NCI-H2107 (cell line): ENCODE measurements at places on chromosomes 2 and 18.

DNA sequence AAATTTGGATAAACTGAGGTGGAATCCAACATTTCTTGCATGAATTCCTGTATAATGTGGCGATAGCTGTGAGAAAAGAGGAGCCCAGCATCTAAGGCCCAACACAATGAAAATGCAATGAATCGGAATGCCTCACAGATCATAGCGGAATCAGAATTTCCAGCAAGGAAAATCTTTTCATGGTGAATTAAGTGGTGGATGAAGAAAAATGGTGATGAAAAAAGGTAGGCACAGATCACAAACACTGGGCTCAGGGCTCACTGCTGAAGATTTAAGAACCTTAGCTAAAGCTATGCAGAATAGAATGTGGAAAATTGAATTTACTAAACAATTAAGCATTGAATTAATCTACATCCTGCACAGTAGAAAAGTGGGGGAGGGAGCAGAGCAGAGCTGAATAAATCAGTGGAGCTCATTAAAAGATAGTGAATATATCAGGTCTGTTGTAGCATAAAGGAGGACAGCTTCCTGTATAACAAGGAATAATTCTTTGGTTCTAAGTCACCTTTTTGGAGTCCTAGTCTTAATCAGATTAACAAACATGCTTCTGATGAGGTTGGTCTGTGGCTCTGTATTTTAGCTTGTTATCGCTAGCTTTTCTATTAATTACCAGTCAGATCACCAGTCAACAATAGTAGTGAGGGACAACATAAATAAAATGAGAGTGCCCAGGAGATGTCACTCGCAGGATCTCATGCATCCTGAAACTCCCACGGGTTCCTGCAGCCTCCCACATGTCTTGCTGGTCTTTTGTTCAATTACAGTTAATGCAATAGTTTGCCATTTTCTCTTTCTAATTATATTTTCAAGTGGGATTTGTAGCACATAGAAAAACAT lies 27.0 kb downstream of the MEIS1 start:
- DNase-seq, result no peak

DNA sequence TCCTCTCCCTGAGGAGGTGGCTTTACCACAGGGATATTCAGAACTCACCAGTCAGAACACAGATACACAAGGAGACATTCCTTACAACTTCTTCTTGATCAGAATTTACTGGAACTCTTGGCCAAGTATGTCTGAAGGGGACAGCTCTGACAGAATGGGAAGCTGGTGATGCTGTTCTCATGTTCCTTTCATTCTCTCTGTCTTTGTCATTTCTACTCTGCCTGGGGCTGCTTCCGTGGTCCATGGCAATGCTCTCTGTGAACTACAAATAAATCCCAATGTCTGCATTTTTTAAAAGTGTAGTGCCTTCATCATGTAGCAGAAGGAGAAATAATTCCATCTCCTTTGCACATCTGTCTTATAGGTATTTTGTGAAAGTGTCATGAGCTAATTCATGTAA lies 730.3 kb downstream of the CNTNAP5 start:
- DNase-seq, result no peak

- no peak for DNase-seq
These were observed 98.6 kb downstream of the MSH2 start for GRCh38 chr2:47501374-47502200.

- DNase-seq, result no peak
These were observed 19.4 kb downstream of the FZD5 start for GRCh38 chr2:207750345-207750744.

- no peak for DNase-seq
These were observed 687.2 kb downstream of the RNF144A start for GRCh38 chr2:7604456-7604855.

- no peak for DNase-seq
These were observed 17.5 kb downstream of the FTCDNL1 start for GRCh38 chr2:199833525-199833924.

GRCh38 chr2:85550486-85550885 lies 10.8 kb downstream of the GGCX start:
- no peak for DNase-seq

- DNase-seq, result no peak
These were observed 8.8 kb downstream of the DHX57 start for GRCh38 chr2:38866773-38867443.

DNA sequence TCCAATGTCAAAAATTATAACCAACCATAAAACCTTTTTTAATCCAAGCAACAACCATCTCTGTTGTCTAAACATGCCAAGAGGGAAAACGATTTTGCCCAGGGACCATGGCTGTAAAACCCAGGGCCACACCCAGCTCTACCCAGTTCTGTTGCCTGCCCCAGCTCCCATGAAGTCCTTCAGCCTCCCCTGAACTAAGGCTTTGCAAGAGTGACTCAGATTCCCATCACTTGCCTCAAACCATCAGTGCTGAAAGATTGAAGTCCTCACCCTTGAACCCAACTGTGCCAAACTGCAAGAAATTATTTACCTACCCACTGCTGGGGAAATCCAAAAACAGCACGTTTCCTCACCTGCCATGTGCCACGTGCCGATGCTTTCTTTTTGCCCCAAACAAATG lies 102.5 kb downstream of the TFCP2L1 start:
- no peak for DNase-seq

DNA sequence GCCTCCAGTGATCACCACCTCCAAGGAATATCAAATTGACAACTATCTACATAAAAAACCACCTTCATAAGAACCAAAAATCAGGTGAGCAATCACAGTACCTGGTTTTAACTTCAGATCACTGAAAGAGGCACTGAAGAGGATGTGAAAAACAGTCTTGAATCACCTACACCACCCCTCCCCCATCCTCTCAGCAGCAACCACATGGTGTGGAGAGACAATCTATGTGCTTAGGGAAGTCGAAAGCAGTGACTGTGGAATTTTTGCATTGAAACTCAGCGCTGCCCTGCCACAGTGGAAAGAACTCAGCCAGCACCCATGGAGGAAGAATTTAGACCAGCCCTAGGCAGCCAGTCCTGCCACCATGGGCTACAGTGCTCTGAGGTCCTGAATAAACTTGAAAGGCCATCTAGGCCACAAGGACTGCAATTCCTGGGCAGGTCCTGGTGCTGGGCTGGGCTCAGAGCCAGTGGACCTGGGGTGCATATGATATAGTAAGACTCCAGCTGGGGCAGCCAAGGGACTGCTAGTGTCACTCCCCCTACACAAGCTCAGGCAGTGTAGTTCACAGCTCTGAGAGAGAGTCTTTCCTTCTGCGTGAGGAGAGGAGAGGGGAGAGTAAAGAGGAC lies 75.6 kb downstream of the ATL2 start:
- no peak for DNase-seq

GRCh38 chr18:38368886-38369285 lies 803.3 kb upstream of the CELF4 start:
- DNase-seq, result no peak

- DNase-seq, result no peak
These were observed 124.9 kb downstream of the RDH14 start for GRCh38 chr2:18435426-18436037.

- DNase-seq, result no peak
These were observed 549.0 kb upstream of the PKDCC start for GRCh38 chr2:41498781-41499180.

DNA sequence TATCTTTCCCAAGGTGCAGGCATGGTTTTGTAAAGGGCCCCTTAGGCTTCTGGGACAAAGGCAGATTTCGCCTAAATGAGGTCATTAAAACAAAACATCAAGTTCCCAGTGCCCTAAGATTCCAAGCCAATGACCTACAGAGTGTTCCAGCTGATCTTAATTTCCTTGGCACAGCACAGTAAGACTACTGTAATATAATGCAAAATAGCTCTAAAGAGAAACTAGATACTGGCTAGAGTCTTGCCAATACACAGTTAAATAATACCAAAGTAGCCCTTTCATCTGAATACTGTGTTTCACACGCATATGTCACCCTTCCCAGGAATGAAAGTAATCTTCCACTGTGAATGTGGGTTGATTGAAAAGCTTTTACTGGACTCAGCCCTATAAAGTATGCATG lies 14.7 kb downstream of the GRB14 start:
- DNase-seq, result no peak

DNA sequence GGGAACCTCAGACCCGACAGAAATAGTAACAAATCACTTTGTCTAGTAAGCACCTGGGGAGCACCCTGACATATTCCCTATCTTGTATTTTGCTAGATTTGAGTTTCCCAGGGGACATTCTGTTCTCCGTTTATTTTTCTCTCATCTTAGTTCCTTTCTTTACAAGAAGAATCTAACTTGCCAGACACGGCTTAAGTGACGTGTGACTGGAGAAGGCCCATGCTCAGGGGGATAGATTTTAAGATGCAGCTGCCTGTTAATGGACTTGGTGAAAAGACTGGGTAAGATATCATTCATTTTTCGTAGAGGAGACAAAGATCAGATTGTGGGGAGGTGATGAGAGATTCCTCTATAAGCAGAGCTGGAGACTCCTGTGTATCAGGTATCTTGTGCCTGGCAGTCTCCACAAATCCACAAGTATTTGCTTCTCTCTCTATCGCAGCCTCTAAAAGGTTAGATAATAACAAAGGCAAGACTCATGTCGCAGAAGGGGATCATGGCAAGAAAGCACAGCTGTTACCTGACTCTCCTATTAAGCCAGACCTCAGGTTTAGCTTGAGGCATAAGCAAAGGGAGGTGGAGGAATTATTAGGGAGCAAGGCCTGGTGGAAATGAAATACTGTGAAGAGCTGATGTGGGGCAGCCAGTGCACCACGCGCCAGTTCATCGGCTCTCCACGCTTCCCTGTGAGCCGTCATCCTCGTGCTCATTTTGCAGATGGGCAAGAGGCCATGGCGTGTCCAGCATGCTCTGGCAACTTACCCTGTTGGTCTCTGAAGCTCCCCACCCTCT lies 347.2 kb upstream of the TNP1 start:
- no peak for DNase-seq

- DNase-seq, result no peak
These were observed 88.6 kb upstream of the ZNF532 start for GRCh38 chr18:58776084-58776483.

GRCh38 chr2:20403774-20404312 lies 43.0 kb upstream of the RHOB start:
- no peak for DNase-seq

DNA sequence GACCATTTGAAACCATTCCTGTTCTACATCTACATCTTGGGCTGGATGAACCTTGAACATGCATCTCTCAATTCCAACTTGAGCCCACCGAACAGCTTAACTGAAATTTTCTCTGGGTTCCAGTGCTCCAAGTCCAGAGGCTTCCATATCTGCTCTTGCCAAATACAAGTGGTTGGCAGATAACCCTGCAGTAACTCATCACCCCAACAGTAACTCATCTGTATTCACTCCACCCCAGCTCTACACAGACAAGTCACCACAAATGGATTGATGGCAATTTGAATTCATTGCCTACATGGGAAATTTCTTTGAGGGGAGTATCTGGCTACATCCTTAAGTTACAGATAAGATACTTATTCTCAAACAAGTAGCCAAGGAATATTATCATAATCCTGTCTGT lies 502.4 kb upstream of the TNP1 start:
- DNase-seq, result no peak

GRCh38 chr2:239589833-239590232 lies 189.0 kb upstream of the HDAC4 start:
- DNase-seq, result no peak

DNA sequence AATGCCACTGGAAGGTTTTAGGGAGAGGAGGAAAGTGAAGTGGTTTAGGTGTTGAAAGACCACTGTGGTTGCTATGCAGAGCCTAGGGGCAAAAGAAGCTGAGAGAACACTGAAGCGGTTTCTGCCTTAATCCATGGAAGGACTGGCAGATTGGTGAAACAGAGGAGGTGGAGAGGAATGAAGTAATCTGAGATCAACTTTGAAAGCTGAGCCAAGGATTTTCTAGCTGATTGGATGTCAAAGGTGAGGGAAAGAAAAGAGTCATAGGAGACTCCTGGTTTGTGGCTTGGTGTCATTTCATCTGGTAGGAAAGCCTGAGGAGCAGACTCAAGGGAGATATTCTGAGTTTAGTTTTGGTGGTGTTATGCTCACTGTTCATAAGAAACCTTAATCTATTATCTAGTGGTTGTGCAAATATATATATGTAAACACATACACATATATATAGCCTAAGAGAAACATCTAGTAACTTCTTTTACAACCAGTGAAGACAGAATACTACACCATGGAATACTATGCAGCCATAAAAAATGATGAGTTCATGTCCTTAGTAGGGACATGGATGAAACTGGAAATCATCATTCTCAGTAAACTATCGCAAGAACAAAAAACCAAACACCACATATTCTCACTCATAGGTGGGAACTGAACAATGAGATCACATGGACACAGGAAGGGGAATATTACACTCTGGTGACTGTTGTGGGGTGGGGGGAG lies 134.1 kb upstream of the CREB1 start:
- no peak for DNase-seq

- DNase-seq, result no peak
These were observed 712.5 kb downstream of the DCDC2C start for GRCh38 chr2:4415810-4416413.

GRCh38 chr2:9467687-9468086 lies 6.7 kb upstream of the IAH1 start:
- no peak for DNase-seq

- no peak for DNase-seq
These were observed 160.7 kb downstream of the ALPK2 start for GRCh38 chr18:58468191-58468590.

DNA sequence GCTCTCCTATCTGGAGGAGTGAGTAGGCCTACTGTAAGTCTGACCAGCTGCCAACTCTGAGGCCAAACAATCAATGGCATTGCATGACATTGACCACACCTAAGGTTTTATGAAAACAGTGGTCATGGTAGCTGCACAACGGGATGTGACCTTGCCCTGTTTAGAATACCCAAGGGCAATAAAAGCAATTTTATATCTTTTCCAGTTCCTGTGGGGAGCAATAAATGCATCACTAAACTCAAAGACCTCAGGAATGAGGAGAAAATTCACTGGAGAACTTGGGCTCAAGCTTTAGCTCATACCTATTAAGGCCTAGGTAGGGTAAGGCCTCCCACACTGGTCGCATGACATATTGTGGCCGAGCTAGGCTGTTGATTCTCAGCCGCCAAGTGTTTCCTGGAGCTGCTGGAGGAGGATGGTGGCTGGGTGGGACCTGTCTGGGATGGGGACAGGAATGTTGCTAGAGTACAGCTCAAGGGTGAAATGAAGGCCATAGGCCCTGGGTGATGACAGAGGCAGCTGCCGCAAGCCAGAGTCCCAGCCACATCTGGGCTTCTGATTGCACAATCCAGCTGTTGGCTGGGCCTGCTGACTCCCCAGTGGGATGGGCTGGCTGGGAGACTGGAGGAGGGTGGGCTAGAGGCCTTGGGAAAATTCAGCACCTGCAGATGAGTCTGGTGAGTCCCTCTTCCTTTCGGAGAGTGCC lies 313.7 kb downstream of the CYP26B1 start:
- no peak for DNase-seq

- DNase-seq, result no peak
These were observed 284 bp downstream of the TIMM21 start for GRCh38 chr18:74148543-74149070.

DNA sequence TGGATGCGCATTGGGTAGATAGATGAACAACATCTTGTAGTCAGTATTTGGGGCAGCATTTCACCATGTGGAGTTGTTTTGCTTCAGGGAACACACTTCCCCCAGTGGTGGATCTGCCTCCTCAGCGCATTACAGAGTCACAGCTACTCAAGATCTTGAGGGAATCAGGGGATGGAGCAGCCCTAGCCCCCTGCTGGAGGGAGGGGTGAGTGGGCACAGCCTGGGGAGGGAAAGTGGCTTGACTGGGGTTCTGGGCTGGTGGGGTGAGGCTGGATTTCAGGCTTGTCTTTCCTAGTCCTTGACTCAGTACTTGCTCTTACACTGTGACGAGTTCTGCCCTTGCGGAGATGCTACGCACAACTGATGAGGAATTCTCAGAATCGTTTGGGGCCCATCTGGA lies 271.0 kb upstream of the HS6ST1 start:
- no peak for DNase-seq
